ENCODE measurements at places on chromosomes 12 and 14.

DNA sequence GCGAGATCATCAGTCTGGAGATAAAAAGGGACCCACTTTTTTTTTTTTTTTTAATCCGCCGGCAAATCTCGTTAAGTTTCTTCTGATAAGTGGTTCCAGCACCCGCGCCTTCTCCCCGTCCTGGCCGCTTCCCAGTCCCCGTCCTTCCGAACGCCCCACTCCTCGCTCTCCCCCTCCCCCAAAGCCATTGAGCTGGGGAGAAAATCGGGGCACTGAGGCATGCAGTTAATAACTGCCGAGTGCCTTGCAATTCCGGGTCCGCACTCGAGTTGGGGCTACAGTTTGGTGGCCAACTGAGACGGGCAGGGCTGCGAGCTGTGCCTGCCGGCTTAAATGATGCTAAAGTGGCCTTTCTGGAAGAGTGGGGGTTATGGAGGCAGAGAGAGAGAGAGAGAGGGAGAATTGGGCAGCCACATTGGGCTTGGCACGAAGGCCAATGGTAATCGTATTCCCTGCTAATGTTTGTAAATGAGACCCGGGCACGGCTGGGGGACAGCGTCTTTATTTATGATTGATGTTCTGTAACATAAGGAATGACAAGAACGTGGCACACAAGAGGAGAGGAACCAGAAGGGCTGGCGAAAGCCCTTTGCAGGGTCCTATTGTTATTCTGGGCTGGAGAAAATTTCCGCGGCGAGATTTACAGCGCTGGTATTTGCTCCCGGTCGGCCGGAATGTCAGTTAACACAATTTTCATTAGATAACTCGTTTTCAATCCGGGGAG is 115.4 kb upstream of the MYL2 start:
- DNase-seq, result no peak

- DNase-seq, result no peak
Observed at GRCh38 chr14:104388541-104389325, 190.8 kb upstream of the C14orf180 start.

DNA sequence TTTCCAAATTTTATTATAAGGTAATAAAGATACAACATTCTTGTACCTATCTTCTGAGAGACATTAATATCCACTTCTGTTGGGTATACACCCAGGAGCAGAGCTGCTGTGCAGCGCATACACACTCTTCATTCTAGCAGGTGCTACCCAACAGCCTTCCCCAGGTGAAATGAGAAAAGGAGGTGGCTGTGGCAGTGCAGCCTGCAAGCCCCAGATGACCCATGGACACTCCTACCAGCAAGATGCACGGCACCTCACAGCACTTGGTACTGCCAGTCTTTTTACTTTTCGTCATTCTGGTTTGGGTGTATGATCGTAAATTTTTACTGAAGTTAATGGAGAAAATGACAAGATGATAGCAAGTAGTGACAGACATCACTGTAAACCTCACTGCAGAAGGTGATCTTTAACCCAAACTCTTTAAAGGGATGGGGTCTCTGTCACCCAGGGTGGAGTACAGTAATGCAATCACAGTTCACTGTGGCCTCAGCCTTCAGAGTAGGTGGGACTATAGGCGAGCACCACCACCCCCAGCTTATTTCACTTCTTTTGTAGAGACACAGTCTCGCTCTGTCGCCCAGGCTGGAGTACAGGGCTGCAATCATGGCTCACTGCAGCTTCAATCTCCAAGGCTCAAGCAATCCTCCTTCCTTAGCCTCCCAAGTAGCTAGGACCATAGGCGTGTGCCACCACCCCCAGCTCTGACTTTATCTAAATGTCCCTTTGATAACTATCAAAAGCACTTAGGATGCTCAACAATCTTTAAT is 26.5 kb downstream of the VPS37B start:
- DNase-seq, result no peak

DNA sequence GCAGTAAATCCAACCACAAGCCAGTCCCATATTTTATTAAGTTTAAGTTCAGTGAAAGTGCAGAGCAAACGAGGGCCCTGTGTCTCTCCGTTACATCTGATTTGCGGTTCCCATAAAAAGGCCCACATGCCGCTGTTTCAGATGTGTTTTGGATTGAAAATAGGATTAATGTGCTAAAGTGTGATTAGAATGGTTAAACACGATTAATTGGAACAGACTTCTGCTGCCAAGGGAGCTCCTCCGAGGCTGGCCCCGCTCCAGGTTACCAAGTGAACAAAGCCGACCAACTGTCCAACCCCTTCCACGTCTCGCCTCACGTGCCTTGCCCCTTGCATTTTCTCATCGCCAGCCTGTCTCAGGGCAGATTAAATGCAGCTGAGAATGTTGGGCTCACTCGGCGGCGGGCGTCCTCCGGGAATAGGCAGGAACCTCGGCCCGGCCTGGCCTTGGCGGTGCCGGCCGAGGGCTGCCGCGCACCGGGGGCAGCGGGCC is 166.5 kb upstream of the GSC start:
- DNase-seq, result no peak

GRCh38 chr14:65186951-65187350 is 84.6 kb upstream of the MAX start:
- no peak for DNase-seq

DNA sequence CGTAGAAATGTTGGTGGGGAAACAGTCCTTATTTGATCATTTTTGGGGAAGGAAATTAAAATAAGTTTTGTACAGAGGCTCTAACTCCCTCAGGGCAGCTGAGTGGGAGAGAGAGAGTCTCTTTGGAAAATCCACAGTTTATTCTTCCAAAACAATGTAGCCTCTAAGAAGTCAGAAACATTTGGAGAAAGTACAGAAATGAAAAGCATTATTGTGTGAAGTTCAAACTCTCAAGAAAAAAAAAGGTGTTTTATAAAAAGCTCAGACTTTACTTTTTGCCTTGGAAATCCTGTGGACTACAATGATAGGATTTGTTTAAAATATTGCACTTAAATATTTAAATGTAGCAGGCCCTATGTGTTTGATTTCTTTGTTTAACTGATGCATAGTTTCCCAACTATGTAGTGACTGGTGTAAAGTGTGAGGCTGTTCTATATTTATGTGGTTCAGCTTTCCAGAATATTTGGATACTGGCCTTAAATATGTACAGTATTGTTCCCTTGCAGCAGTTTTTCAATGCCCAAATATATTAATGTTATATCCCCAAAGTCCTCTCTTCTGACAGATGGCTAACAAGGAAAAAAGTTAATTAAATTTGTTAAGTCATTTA is 82.0 kb upstream of the OTOGL start:
- DNase-seq, result no peak

DNA sequence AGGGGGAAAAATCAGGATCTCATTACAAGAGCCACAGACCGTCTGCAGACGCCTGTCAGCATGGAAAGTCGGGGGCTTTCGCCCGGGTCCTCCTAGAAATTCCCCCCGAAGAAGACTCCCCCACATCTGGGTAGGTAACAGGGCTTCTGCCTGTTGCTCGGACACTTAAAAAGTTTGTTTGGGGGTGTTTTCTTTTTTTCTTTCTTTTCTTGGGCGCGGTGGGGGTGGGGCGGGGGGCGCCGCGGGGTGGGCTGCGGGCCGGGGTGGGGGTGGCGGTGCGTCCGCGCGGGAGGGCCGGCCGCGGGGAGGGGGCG is 358 bp downstream of the ELK3 start:
- DNase-seq, result no peak

GRCh38 chr12:69648476-69648875 is 37.8 kb upstream of the LRRC10 start:
- DNase-seq, result peak; percentile 76

- no peak for DNase-seq
Observed at GRCh38 chr12:92582893-92583292, 119.9 kb upstream of the PLEKHG7 start.

DNA sequence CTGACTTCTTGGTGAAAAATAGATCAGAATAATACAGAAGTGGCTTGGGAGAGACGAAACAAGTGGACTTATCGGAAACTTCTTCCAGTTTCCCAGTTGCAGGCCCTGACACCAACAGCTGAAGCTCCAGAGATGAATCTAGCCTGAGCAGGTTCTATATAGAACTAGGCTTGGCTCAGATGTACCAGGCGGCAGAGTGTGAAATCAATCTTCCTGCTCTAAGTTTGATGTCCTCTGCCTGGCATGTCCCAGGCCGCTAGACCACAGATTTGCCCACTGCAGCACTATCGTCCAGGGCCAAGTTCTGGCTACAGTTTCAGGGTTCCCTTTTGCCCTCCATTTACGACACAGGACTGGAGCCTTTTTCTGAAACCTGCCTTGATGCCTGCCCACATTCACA is 91.3 kb upstream of the PLEKHA5 start:
- DNase-seq, result no peak

DNA sequence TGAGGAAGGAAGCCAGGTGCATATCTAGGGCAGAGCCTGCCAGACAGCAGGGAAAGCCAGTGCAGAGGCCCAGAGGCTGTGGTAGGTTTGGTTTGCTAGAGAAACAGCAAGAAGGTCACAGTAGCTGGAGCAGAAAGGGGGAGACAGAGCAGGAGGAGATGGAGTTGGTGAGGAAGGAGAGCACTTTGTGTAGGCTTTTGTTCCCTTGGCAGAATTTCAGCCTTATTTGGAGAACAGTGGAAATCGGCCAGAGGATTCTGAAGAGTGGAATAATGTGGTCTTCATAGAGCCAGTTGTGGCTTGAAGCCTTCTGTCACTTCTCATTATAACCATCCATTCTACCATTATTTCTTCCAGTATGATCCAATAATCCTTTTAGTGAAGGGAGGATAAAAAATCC is 212.9 kb upstream of the FAR2 start:
- DNase-seq, result no peak

DNA sequence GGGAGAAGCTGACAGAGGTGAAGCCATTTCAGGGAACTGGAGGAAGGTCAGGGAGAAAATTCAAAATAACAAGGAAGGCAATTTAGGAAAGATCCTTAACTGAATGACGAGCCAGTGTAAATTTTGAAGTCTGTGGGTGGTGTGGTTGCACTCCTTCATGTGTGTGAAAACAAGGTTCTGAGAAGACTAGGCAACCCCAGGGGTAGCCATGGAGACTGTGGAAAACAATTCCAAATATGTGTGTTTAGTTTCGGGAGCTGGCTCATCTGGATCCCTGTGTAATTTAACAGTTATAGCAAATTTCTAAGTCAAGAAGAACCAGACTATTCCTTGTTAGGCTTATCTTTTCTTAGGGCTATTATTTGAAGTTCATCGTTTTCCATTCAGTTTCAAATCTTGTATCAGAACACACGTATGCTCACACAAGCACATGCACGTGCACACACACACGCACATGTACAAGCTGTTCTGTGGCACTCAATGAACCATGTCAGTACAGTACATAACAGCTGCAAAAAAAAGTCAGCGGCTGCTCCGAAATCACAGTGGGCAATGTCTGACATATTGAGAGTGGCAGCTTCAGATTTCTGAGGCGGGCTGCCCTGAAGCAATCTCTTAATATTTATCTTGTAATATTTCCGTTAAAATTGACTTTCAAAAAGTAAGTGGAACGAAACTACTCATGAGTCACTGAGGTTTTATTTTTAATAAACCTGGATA is 411.2 kb downstream of the AEBP2 start:
- DNase-seq, result no peak

- no peak for DNase-seq
Observed at GRCh38 chr12:54258201-54258681, 21.7 kb downstream of the CBX5 start.

DNA sequence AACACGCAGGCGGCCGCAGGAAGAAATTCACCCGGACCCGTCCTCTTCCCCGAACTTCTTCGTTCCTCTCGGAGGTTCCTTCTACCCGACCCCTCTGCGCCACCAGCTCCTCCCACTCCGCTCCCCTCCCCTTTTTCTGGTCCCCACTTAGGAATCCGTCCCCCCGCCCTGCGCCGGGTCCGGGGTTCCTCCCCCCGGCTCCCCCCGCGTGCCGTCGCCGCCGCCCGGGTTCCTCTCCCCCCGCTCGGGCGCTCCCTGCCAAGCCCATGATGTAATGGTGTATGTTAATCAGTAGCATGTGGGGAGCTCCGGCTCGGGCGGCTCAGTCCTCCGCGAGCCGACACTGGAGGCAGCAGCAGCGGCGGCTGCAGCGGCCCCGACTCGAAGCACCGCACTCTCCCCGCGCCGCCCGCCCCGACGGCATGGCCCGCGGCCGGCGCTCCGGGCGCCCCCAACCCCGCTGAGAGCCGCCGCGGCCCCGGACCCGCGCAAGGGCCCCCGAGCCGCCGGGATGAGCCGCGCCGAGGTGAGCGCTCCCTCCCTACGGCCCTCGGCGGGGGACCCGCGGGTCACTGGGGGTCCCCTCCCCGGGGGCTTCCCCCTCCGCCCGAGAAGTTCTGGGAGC is 1.0 kb upstream of the SAMD4A start:
- DNase-seq, result peak; percentile 77

- DNase-seq, result no peak
Observed at GRCh38 chr14:24116128-24116814, 1.5 kb upstream of the NRL start.

DNA sequence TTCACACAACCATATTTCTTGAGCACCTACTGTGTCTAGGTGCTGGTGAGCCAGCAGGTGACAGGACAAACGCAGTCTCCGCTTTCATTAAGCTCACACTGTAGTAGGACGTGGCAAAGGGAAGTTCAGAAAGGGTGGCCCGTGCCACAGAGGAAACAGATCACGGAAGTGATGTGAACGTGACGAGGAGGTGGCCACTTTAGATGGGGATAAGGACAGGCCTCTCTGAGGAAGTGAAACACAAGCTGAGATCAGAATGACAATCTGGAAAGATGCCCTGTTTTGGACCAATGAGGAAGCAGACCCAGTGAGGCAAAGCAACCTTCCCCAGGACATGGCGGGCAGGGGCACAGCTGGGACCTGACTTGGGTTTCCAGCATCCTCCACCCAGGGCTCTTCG is 127.4 kb upstream of the PRMT8 start:
- no peak for DNase-seq

GRCh38 chr12:39459027-39459434 is 16.1 kb upstream of the KIF21A start:
- DNase-seq, result no peak

GRCh38 chr12:13973996-13974395 is 7.4 kb downstream of the GRIN2B start:
- DNase-seq, result no peak

DNA sequence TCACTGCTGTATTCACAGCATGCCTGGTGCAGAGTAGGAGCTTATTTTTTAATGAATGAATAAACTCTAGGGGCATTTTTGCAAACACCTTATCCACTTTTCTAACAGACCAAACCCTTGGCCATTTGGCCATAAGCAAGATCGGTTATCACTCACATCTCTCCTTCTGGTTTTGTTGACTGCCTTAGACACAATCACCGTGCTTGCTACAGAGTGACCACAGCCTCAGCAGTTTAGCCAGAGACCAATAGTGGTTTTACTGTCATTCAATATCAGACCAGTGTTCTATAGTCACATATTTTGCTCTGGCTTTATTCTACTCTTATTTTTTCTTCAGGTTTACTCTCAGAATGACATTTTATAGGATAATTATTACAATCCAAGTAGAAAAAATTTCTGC is 2.2 kb downstream of the KLRB1 start:
- DNase-seq, result no peak

GRCh38 chr12:128637642-128638606 is 185.8 kb downstream of the SLC15A4 start:
- DNase-seq, result no peak

DNA sequence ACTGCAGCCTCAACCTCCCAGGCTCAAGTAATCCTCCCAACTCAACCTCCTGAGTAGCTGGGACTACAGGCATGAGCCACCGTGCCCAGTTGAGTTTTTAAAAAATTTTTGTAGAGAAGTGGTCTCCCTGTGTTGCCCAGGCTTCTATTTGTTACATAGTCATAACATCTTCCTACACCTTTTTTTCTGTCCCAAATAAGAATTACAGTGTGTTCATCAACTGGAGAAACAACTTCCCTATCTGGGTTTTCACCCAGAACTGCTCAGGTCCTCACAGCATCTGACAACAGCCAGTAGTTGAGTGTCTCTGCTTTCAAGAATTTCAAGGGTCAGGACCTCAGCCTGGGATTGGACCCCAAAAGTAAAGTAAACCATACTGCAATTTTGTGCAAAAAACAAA is 235.2 kb upstream of the AMIGO2 start:
- no peak for DNase-seq
